CD4-positive, alpha-beta T cell treated with Interleukin-6 at 100 ng/mL for 8 hours (primary cell): ENCODE measurements at places on chromosomes 3 and 15.

DNA sequence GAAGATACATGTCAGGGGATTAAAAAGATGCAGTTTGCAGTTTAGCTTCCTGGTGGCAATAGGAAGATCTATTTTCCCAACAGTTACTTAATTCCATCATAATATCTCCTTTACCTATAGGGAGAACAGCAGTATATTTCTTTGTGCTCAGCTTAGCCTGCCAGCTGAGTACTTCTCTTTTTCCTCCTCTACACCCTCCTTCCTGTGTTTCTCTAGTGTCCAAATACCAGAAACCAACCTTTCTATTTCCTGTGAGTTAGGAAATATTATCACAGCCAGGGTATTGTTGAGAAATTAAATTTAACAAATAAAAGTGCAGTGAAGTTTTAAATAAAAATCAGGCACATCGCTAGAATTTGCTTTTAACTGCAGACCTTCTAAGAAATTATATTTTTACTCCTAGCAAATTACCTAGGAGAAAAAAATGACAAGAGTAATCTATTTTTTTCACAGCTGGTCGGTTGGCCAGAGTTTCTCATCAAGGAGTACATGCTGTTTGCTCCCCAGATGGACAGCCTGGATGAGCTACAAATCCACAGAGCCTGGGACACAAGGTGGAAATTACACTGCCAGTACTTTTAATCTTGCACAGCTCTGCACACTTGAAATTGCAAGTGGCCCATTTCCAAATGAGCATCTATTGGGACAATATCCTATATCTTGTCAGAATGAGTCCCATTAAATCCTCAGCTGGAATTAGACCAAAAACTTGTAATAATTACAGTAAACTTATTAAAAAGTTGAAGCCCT, 185.2 kb upstream of the CFAP20DC start:
- DNase-seq: no peak

- no peak for DNase-seq
Measured at GRCh38 chr3:116896116-116896515, 186.5 kb downstream of the TUSC7 start.

DNA sequence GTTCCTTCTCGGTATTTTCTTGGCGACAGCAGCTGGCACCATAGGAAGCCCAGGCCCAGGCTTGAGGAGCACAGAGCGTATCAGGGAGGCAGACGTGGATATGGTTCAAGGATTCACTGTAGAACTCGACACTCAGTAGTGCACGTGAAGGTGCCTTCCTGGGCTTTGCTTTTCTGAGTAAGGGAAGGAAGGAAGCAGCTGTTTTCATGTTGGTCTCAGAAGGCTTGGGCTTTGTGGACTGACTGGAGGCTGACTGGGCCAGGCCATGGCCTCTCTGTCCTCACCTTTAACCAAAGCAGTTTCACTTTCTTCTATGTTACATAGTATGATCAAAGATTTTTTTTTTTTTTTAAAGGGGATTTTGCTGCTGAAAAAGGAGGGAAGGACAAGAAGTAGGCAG, 6.9 kb upstream of the GHRL start:
- no peak for DNase-seq

- no peak for DNase-seq
Measured at GRCh38 chr3:39752751-39753150, 56.7 kb upstream of the MYRIP start.

DNA sequence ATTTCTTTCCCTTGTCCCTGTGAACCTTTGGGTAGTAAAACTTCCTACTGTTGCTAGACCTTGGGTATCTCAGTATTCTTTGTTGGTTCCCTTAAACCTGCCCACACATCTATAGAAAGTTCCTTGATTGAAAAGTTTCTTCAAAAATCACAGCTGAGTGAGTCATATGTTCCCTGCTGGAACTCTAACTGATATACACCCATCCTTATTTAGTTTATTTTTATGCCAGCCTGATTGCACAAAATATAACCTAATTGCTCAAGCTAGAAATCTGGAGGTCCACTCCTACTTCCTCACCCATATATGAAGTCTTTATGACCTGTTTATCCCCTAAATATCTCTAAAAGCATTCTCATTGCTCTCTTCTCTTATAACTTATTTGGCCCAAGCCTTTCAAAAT, 13.7 kb upstream of the GJD2 start:
- DNase-seq: no peak

DNA sequence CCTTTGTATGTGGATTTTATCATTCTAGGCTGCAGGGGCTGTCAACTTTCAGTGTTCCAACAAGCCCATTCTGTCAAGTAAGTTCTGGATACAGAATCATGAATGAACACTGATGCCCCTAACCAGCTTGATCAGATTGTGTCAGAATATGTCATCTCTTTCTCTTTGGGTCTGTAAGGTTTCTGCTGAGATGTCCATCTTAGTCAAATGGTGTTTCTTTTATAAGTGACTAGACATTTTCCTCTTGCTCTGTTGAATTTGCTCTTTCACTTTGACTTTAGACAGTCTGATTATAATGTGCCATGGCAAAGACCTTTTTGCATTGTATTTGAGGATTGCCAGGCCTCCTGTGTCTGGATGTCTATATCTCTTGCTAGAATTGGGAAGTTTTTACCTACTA, 660.9 kb upstream of the CBLB start:
- no peak for DNase-seq

DNA sequence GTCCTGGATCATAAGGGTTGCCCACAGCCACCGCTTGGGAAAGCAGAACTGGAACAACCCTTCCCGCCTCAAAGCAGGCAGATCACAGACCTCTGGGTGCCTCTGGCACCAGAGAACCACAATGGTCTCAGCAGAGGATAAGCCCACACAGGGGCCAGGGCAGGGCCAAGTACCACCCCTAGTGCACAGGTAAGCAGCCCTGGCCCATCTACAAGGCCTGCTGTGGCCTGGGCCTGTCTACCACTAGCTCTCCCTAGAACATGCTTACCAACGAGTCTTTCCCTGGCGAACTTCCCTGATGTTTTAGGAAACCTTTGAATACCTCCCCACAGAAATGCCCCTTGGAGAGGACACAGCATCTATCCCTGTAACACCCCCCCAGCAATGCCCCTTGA, 28.3 kb downstream of the TNK2 start:
- no peak for DNase-seq

DNA sequence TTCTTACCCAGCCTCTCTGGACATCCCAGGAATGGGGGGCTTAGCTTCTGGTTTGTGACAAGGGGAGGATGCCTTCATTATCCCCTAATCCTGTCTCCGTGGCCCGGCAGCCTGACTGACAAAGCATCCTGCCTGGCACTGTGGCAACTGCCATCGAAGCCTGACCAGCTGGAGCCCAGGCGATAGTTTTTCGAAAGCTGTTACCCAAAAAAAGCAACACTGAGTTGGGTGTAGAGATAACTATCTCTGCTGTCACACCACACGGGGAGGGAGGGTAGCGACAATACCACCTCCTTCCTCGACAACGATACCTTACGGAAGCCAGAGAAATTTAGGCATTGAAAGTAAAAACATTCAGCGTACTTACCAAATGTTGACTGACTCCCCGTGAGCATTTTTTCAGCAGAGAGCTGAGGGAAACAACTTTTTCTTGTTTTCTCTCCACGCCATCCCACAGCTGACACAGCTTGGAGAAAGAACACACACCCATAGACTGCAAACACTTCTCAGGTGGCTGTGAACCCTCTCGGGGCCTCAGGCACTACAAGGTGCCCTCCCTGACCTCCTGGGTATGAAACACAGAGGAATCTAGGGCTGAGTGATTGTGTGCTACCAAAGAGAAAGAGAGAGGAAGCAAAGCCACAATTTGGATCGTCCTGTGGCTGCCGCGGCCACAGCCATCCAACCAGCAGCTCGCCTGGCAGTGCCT, 361.9 kb upstream of the ICE2 start:
- peak; percentile 73 for DNase-seq

- no peak for DNase-seq
Measured at GRCh38 chr3:126731044-126731443, 27.0 kb downstream of the CHCHD6 start.

GRCh38 chr15:39465843-39466749, 114.8 kb upstream of the THBS1 start:
- no peak for DNase-seq

DNA sequence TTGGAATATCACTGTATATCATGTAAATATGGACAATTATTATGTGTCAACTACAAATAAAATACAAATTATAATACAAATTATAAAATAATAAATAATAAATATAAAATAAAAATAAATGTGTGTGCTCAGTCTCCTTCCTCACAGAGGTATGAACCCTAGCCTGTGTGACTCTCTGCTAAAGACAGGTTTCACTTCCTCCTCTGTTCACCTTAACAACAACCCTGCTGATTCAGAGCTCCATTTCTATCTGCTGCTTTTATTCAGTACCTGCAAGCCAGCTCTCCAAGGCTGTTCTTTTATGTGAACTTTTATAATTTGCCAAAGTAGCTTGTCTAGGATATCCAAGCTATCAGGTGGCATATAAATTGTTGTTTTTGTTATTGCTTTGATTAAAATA, 610.7 kb upstream of the GRM7 start:
- DNase-seq: no peak

DNA sequence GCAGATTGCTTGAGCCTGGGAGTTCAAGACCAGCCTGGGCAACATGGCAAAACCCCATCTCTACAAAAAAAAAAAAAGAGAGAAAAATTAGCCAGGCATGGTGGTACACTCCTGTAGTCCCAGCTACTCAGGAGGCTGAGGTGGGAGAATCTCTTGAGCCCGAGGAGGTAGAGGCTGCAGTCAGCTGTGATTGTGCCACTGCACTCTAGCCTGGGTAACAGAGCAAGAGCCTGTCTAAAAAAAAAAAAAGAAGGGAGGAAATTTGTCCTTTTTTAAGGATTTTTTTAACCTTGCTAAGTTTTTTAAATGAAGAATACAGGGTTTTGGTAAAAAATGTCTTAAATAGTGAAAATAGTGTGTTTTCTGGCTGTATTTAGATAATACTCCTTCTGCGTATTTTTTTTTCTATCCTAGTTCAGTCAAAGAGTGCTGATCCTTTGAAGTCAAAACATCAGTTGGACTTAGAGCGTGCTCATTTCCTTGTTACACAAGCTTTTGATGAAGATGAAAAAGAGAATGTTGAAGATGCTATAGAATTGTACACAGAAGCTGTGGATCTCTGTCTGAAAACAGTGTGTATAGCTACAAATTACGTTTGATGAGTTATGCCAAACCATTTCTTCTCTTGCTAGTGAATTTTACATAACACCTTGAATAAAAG, 11.1 kb downstream of the CAPN7 start:
- peak; percentile 10 for DNase-seq

GRCh38 chr3:18791182-18791581, 357.1 kb upstream of the KCNH8 start:
- DNase-seq: no peak

GRCh38 chr3:52293491-52294319, 6.1 kb downstream of the GLYCTK start:
- DNase-seq: no peak

DNA sequence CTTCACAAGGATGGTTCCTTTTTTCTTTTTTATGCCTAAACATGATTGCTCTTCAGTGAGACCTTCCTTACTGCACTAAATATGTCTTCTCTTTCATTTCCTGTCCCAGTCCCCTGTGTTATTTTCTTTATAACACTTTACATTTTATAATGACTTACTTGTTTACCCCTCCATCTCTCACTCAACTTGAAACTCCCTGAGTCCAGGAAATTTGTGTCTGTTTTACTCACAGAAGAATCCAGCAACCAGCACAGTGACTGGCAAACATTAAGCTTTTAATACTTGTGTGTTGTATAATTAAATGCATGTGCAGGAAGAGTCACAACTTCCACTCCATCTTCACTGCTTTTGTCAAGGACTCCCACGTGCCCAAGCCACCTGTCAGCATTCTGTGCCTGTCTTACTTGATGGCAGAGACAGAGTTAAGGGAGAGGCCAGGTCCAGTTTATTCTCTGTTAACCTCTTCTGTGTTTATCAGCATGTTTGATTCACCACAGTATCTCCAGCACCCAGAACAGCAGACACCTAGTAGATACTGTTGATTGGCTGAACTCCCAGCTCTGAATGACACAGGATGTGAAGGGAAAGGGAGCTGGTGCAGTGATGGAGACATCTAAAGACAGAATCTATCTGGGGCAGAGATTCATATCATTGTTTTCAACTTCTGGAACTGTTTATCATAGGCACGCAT, 42.8 kb downstream of the SSR3 start:
- DNase-seq: no peak

GRCh38 chr3:126551839-126552687, 6.7 kb downstream of the C3orf22 start:
- DNase-seq: no peak

- DNase-seq: no peak
Measured at GRCh38 chr3:58540176-58540858, 3.3 kb upstream of the ACOX2 start.

GRCh38 chr3:39433642-39434041, 27.1 kb downstream of the RPSA start:
- DNase-seq: no peak

DNA sequence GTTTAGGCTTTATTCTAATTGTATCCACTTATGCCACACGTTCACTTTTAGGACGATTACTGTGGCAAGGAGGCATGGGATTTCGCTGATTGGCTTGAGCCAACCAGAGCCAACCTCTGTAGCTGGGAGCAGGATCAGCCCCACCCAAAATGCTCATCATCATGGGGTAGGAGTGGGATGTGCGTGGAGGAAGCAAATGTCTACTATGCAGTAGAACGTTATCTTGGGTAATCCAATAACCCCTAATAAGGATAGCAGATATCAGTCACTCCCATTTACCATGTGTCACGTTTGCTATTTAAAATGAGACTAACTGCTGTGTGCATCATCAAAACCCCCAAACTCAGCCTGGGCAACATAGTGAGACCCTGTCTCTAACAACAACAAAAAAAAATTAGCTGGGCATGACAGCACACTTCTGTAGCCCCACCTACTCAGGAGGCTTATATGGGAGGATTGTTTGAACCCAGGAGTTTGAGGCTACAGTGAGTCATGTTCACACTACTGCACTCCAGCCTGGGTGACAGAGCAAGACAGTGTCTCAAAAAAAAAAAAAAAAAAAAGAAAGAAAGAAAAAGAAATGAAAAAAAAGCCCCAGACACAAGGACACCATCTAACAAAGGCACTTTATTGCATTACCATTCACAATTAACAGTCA, 17.8 kb upstream of the ITGB5 start:
- DNase-seq: no peak

- DNase-seq: no peak
Measured at GRCh38 chr3:175932586-175932985, 1073.5 kb downstream of the NAALADL2 start.

- DNase-seq: no peak
Measured at GRCh38 chr3:191753196-191753595, 292.2 kb downstream of the PYDC2 start.

- DNase-seq: no peak
Measured at GRCh38 chr3:194296454-194297263, 54.5 kb downstream of the CPN2 start.

DNA sequence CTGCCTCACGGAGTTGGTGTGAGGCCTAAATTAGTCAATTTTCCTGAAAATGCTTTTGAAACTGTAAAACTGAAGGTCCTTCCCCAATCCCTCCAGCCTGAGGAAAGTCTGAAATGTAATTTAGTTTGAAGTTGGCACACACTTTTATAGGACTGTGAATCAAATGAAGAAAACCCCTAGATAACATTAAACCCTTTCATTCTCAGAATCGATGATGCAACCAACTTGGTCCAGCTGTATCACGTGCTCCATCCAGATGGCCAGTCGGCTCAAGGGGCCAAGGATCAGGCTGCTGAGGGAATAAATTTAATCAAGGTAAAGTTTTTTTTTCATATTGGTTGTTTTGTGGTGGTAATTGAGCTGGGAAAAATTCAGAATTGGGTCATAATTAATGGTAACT, 11.7 kb downstream of the MRPS22 start:
- no peak for DNase-seq
